Uterus (tissue), 4 donors: ENCODE measurements at places on chromosomes 3 and 15.

DNA sequence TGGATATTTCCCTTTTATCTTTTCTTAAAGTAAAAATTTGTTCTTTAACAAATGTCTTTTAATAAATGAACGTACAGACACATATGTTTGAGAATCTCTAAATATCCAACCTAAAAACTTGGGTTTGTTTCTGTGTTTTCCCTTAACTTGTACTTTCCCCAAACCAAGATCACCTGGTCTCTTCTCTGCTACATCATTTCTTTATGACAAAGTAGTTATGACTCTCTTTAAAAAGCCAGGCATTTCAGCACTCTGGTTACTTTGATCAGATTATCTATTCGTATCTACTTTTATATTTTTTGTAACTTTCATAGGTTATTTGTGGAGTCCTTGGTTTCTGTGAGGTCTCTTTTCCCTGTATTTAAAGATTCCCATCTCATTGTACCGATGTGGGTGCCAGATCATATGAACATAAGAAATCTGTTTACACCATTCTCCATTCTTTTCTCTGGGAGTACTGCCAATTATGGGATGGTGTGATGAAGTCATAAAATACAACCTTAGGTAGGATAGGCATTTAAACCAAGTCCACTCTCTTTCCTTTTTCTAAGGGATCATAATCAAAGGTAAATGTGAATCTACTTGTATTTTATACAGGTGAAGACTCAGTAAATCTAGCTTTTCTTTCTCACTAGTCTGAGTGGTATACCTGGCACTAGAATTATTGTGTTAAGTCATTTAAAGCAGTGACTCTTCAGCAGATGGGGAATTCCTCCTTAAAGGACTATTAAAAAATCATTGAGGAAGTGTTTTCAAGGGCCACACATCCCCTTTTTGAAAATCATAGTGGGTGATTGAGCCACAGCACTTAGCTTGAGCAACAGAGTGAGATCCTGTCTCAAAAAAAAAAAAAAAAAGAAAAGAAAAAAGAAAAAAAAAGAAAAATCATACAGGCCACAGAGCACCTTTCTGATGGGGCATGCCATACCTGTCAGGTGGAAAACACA is 12.4 kb upstream of the NFKBIZ start:
- no peak for DNase-seq

DNA sequence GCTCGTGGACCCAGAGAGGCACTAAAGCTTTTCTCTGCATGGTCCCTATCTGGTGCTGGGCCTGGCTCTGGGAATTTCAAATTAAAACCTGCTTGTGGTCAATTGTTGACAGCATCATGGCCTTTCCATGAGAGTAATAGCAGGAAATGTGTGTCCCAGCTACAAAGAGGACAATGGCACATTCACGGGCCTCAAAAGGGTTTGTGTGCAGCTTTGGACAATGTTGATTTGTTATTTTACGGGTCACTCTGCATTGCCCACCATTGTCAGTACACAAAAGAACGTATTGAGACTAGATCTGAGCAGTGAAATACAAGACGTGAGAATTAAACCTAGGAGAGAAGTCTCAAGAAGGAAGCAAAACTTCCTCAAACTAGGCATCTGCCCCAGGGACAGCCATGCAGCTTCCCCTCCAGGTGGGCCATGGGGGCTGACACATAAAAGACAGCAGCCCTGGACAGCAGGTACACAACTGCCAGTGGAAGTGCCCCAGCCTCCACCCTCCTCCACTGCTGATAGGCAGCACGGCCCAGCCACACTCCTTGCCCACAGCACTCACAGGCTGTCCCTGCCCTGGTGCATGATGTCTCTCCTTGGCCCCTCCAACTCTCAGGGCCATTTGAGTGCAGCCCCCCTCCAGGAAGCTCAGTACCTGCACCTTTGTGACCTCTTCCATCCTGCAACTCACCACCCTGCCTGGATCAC is 15.9 kb upstream of the LTF start:
- no peak for DNase-seq

DNA sequence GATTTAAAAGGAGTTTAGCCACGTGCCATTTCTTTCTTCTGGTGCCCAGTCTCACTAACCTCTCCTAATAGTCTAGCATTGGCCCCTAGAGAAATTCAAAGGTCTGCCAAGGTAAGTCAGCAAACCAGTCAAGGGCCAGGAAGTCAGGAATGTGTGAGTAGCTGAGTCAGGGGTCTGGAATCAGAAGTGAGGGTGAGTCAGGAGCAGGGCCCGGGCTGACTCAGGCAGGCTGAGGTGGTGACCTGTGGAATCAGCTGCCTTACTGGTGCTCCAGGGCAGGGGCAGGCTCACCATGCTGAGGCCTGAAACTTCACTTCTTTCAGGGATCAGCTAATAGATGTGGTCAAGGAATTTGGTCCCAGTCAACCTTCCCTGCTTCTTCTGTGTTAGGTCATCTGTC is 105.8 kb upstream of the MYZAP start:
- DNase-seq = no peak

DNA sequence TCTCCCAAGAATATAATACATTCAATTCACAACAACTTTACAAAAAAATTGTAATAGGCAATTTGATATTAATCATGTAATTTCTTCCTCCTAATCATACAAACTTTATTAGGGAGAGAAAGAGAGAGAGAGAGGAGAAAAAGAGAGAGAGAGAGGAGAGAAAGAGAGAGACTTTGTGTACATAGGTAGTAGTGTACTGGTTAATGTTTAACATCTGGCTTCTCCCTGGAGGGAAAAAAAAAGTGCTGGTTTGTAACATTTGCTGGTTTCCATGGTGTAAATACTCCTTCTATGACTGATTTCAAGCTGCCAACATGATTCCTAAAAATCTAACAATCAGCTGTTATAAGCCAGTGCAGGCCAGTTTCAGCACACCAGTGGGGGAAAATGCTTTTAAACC is 98.0 kb upstream of the ARHGEF26 start:
- DNase-seq = no peak

GRCh38 chr3:117234331-117234730 is 524.8 kb downstream of the TUSC7 start:
- no peak for DNase-seq

GRCh38 chr3:15557511-15557946 is 36.0 kb upstream of the COLQ start:
- peak; percentile 18 for DNase-seq

- DNase-seq = peak; percentile 27
These were observed 583.9 kb downstream of the NTRK3 start for GRCh38 chr15:87672309-87673288.

DNA sequence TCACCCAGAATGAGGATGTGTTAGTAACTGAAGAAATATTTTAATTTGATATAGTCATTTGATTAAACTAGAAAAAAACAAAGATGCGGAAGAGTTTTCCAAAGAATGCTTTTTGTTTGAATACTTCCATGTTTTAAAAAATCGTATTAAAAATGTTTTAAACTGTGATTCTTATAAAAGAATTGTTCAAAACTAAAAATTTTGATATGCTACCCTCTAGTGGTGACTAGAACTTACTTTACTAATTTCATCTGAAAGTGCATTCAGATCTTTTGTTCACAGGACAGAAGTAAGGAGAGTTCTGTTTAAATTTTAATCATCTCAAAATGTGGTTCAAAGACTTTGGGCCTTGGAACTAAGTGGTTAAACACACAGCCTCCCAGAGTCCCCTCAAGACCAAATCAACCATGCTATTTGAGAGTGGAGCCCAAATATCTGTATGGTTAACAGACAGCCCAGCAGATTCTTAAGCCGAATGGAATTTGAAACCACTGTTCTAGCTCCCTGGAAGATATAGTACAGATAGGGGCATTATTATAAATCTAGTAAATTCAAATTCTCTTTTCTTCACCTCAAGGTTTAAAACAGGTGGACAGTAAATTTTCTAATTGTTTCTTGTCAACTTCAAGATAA is 45.2 kb upstream of the SYNPR start:
- no peak for DNase-seq

GRCh38 chr3:98777801-98778220 is 14.7 kb downstream of the ST3GAL6 start:
- no peak for DNase-seq

DNA sequence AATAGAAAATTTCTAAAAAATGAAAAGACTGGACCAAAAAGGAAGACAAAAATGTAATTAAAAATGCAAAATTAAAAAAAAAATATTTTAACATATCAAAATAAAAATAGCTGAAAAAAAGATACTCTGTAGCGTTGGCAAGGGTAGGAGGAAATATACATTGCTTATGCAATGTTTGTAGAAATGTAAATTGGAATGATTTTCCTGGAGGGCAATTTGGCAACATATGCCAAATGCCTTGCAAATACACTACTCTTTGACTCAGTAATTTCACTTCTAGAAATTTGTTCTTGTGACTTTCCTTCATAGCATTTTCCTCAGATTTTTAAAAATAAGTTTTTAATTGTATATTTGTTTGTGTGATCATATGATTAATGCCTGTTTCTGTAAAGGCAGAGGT is 296.6 kb downstream of the ZNF621 start:
- no peak for DNase-seq

DNA sequence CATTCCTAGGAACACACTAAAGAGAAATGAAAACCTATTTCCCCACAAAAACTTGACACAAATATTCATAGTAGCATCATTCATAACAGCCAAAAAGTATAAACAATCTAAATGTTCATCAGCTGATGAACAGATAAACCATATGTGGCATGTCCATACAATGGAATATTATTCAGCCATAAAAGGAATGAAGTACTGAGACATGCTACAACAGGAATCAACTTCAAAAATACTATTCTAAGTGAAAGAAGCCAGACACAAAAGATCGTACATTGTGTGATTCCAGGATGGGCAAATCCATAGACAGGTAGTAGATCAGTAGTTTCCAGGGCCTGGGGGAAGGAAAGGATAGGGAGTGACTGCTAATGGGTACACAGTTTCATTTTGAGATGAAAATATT is 118.0 kb downstream of the GSK3B start:
- no peak for DNase-seq

- peak; percentile 69 for DNase-seq
These were observed 18.7 kb downstream of the TMEM43 start for GRCh38 chr3:14143271-14144225.

- no peak for DNase-seq
These were observed 192.4 kb upstream of the DPH6 start for GRCh38 chr15:35738370-35738769.

DNA sequence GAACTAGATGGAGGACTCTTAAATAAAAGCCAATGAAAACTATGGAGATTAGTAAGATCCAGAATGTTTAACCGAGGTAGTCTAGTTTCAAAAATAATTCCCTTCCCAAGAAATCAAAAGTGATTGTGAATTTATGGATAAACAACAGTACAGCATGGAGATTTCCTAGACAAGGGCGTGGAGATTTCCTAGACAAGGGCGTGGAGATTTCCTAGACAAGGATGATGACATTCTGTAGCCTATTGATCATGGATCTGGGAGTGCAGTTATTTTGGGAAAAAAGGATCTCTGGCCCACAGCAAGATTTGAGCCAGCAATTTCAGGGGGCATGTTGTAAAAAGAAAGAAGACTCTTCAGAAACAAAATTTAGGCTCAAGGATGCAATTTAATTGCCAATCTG is 175.3 kb downstream of the RAP2B start:
- no peak for DNase-seq

DNA sequence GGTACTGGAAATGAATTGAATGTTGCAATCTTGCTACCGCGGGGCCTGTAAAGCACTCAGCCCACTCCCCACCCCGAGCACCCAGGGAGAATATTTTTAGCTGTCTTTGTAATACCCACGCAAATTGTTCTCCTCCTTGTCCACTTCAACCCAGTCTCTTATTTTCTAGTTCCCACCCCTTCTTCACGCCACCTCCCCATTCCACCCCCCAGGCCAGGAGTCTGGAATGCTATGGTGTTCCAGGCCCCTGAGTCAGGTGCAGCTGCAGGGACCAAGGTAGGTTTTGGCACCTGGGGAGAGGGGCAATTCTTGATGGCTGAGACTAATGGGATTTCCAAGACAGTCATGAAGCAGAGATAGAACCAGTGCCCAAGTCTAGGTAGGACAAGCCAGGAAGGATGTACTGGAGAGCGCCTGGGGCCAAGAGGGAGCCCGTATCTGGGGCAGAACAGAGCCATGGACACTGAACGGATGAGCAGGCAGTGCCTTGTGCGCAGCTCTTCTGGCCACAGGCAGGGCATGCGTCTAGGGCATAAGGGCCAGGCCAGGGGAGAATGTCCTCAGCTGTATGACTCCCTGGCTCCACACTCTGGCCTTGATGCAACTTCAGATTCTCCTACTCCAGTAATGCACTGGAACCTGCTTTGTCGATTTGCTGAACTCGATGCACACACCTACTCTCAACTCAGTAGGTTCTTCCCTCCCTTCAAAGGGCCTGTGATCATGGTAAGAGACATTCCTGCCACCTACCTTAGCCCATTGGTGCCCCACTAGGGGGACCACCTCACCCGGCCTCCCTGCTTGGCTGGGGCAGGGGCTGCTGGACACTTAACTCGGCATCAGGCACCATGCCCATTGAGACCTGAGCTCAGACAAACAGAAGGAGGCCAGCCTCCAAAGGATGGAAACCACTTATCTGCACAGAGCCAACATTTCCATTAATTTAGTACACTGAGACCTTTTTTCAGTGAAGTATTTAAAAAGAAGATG is 34.6 kb upstream of the MAGEF1 start:
- no peak for DNase-seq

GRCh38 chr15:77991029-77991406 is 86.5 kb downstream of the TBC1D2B start:
- no peak for DNase-seq

- DNase-seq = no peak
These were observed 68.0 kb downstream of the FNDC3B start for GRCh38 chr3:172107403-172107802.

GRCh38 chr3:108099679-108100428 is 9.0 kb upstream of the CD47 start:
- no peak for DNase-seq

DNA sequence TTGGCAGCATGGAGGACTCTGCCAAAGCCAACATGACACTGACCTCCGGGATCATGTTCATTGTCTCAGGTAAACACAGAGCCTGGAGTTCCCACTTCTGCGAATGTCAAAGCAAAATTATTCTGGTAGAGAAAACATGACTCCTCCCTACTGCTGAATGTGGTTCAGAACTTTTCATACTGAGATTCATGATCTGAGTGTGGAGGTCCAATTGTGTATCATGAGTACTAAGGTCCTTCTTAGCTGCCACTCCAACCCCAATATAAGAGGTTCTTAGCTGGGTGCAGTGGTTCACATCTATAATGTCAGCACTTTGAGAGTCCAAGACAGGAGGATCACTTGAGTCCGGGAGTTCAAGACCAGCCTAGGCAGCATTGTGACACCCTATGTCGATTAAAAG is 13.8 kb downstream of the CLDN18 start:
- DNase-seq = no peak

GRCh38 chr15:37044915-37045648 is 55.3 kb downstream of the MEIS2 start:
- DNase-seq = no peak

GRCh38 chr3:182717216-182717615 is 76.1 kb upstream of the ATP11B start:
- no peak for DNase-seq

- no peak for DNase-seq
These were observed 232.0 kb downstream of the CLSTN2 start for GRCh38 chr3:140166861-140167599.

GRCh38 chr15:80758130-80758745 is 20.9 kb upstream of the CEMIP start:
- DNase-seq = no peak
